ENCODE measurements at places on chromosomes 4 and X.

DNA sequence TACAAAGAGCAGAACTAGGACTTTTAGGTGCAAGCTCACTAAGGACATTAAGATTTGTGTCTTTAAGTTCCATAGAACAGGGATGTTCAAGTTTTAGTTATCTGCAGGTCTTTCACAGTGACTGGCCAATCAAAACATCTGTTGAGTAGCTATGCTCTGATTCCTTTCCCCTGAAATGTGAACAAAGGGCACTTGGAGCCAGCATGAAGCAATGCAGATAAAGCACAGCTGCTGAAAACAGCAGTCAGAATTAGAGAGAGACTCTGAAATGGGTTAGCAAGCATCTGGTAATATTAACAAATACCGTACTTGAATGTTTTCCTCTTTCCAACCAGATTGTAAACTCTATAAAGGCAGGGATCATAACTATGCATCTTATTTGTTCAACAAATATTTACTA lies 276.9 kb downstream of the RAB28 start:
- DNase-seq: no peak

- no peak for DNase-seq
Measured at GRCh38 chrX:118904664-118905063, 69.8 kb upstream of the LONRF3 start.

- no peak for DNase-seq
Measured at GRCh38 chrX:122501652-122502051, 682.4 kb upstream of the GRIA3 start.

GRCh38 chr4:105197777-105198176 lies 51.1 kb downstream of the TET2 start:
- DNase-seq: no peak

GRCh38 chrX:10902001-10902400 lies 209.1 kb upstream of the HCCS start:
- DNase-seq: no peak

GRCh38 chr4:47043821-47044220 lies 12.5 kb downstream of the GABRB1 start:
- DNase-seq: no peak

Measured in stomach (tissue), 19 donors.